Midbrain (tissue), 1 donor: ENCODE measurements at places on chromosomes 2 and 18.

DNA sequence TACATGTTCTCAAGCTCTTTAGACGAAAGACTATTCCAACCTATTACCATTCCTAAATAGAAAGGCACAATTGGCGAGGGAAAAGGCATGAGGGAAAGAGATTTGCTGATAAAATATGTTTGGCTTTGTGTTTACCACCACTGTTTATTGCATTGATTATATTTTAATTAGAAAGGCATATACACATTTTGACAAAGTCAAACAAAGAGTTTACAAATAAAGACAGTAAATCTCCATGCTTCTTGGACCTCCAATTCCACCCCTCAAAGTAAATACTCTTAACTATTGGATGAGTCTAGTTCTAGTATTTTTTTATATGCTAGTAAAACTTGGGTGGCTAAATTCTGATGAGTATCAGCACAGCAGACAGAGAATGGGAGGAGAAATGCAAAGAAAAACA, 521.4 kb downstream of the FBXO15 start:
- no peak for DNase-seq

DNA sequence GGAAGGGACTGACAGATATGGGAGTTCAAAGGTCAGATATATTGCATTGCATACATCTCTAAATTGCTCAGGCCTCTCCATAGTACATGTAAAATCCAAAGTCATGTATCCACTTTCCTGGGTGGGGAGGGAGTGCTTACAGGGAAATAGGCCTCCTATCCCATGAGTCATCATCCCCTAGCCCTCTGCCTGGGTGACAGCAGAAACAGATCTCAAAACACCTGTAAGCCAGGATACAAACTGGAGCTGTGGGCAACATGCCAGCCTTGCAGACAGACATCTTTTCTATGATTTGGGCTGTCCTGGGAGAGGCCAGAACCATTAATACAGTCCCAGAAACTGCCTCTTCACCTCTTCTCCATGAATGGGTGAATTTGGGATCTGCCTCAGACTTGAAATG, 4.8 kb downstream of the ALK start:
- DNase-seq = no peak

DNA sequence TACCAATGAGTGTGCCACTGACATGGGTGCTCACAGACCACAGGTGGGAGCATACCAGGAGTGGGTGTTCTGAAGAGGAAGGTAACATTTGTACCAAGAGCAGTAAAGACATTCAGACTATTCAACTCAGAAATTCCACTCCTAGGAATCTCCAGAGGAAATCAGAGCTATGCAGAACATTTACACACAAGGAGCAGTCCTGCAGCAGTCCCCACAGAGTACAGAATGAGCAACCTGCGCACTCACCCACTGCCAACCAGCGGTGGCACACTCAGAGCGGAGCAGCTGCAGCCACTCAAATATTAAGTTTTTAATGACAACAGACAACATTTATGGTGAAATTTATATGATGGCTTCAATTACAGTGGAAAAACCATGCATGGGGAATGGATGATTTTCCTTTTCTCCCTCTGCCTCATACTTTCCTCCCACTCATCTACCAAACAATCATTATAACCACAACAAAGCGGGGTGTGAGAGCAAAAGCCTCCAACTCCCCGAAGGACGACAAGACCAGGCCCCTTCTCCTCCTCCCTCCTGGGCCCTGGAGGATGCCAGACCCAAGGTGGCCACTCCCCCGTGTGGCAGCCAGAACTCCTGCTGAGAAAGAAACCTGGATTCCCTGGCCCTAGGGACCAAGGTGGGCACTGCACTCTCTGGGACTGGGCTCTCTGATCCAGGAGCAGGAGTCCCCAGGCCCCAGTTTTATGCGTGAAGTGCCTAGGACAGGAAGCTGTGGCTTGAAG, 5.4 kb downstream of the HS6ST1 start:
- DNase-seq = no peak

DNA sequence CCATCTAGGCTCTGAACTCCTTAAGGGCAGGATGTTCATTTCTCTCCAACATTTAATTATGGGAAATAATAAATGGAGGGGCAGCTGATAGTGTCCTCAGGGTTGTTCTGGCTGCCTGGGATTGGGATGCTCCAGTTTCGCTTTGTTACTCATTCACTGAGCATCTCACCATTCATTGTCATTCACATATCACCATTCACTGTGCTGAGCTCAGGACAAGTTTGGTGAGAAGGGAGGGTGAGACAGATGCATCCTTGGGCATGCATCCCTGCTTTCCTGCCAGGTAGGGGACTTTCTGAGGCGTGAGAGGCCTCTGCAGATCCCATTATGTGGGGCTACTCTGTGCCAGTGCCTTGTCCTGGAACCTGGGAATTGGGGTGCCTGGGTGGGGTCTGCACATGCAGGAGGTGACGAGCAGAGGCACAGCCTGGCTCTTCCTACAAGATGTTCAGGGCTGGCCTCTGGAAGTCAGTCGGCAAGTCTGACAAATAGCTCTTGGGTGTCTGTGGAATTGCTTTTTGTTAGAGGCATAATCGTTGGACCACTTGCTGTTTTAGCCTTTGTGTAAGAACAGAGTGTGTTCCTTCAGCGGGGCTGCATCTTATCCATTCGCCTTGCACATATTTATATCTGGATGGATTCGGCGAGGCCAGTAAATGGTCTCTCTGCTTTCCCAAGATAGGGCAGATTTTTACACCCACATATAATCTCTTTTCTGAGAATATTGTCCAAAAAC, 323.2 kb upstream of the THSD7B start:
- DNase-seq = no peak

DNA sequence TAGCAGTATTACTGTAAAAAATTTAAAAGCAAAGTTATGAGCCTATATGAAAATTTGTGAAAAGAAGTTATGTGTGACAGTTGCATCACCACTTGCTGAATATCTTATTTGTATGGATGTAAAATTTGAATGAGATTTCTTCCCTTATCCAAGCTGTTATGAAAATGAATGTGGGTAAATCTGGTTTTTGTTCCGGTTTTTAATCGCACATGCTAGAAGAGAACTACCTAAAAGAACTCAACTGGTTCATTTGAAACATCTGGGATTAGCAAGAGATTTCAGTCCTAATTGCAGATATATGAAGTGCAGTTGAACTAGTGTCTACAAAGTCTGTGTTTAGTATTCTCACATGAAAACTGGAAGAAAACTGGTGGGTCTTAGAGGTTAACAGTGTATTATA, 467.1 kb upstream of the SPHKAP start:
- DNase-seq = no peak

GRCh38 chr2:51693640-51694039, 661.7 kb upstream of the NRXN1 start:
- DNase-seq = no peak

GRCh38 chr2:203427061-203427460, 98.9 kb downstream of the ABI2 start:
- no peak for DNase-seq

GRCh38 chr2:18932853-18933252, 343.5 kb upstream of the NT5C1B start:
- DNase-seq = no peak

DNA sequence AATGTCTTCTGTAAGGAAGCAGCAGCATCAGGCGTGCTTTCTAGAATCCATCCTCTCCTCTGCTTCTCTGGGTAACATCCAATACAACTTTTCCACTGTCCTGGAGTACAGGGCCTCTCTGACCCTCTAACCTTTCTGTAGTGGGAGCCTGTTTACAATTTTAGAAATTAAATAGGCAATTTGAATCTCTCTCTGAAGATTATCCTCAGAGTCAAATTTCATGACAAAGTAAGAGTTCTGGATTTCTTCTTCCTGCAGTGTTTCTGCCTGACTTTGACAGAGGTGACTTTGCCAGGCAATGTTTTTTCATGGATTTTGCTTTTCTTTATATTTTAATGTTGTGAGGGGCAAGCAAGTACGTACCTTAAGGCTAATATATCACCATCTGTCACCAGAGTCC, 558.4 kb downstream of the PARD3B start:
- DNase-seq = no peak
